ENCODE measurements at places on chromosomes 5 and 9.

DNA sequence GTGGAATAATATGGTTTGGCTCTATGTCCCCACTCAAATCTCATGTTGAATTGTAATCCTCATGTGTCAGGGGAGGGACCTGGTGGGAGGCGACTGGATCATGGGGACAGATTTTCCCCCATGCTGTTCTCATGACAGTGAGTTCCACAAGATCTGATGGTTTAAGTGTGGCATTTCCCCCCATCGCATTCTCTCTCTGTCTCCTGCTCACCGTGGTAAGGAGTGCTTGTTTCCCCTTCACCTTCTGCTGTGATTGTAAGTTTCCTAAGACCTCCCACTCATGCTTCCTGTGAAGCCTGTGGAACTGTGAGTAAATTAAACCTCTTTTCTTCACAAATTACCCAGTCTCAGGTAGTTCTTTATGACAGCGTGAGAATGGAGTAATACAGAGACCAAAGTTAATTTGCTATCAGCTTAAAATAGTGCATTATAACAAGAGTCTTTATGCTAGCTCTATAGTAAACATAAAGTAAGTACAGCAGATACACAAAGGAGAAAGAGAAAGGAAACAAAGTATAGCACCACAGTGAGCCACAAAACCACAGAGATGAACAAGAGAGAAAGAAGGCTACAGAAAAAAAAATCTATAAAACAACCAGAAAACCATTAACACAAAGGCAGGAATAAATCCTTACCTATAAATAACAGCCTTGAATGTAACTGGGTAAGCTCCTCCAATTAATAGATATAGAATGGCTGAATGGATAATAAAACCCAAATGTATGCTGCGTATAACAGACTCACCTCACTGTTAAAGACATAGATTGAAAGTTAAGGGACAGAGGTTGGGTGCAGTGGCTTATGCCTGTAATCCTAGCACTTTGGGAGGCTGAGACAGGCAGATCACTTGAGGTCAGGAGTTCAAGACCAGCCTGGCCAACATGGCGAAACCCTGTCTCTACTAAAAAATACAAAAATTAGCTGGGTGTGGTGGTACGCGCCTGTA, 39.7 kb downstream of the RAPGEF6 start:
- no peak for DNase-seq

GRCh38 chr5:133663397-133664054, 51.2 kb upstream of the FSTL4 start:
- no peak for DNase-seq

DNA sequence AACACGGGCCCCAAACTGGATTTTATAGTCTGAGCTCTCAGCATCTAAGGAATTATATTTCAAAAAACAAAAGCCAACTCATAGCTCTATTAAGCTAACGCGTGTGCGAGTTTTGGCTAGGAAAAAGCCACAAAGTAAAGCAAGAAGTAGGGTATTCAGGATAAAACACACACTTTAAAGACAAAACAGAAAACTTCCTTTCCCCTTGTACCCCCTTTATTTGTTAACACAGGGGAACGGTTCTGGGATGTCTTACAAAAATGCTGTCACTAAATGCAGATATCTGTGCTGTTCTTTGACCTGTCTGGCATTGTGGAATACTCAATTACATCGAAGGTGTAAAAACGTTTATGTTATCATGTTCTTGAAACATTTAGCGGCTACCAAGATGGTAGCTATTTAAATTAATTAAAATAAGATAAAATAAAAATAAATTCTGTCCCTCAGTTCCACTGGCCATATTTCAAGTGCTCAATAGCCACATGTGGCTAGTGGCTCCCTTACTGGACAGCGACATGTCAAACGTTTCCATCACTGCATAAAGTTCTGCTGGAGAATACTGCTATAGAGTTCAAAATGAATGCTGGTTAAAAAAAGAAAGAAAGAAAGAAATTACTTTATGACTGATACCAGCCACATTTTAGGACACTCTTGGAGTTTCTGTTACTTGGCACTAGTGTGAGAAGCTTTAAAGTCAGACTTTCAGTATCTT, 7.2 kb upstream of the MEF2C start:
- DNase-seq, result no peak

DNA sequence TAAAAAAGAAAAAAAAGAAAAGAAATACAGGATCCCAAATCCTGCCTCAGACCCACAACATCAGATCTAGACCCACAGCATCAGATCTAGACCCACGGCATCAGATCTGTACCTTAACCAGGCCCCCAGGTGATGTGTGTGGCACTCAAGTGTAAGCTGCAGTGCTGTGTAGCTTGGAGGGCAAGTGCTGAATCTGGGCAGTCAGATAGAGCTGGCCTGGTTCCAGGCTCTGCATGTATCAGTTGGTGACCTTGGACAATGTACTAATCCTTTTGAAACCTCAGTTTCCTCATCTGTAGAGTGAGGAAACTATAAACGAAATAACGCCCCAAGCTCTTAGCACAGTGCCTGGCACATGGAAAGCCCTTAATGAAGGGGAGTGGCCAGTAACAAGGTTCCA, 16.7 kb downstream of the COL15A1 start:
- no peak for DNase-seq

DNA sequence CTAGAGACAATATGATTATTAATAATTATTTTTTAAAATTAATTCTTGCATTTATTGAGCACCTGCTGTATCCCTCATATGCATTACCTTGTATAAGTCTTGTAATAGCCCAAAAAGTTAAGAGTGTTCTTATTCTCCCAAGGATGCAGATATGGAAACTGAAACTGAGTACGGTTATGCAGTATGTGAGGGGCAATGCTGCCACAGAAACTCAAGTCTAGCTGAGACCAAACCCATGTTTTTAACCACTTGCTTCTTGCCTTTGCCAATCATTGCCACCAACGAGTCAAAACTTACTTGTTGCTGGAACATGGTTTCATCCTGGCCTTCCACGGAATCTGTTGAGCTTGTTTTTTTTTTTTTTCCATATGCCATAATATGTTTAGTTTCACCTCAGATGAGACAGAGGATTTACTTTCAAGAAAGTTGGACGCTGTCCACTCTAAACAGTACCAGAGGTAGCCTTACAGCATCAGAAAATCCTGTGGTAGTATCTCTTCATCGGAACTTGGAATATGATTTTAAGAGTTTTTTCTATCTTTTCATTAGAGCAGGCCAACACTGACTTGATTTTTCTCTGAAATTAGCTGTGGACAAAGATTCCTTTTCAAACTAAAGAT, 27.9 kb downstream of the DOCK8 start:
- no peak for DNase-seq

DNA sequence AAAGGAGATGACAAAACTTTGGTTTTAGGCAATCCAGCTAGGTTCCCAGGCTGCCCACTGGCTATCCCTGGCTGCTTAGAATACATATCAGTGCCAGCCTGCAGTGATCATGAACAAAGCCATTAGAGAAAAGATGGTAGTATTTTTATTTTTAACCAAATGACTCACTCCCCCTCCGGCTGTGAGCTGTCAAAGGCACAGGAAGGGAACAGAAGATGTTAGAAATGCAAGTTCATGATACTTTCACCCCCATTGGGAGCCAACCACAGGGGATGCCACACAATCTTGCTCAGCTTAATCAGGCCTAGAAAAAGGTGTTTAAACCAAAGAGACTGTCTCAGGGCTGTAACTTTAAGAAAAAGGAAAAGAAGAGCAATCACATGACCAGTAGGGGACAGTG, 70.3 kb upstream of the ASTN2 start:
- DNase-seq, result no peak

DNA sequence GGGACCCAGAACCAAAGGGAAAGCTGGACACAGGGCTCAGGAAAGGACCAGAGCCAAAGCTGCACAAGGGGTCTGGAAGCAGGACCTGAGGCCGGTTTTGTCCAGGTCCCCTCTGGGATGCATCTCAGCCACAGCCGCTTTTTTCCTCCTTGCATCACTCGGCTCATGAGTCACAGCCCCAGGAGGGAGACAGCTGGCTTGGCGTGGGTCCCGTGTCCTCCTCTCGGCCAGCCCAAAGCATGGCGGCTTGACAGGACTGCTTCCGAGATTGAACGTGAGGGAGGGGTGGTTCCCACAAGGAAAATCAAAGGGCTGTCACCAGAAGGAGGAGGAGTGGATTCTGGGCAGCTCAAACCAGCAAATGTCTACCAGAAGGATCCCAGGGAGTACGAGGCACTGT, 56.7 kb upstream of the CPLX2 start:
- peak; percentile 64 for DNase-seq

DNA sequence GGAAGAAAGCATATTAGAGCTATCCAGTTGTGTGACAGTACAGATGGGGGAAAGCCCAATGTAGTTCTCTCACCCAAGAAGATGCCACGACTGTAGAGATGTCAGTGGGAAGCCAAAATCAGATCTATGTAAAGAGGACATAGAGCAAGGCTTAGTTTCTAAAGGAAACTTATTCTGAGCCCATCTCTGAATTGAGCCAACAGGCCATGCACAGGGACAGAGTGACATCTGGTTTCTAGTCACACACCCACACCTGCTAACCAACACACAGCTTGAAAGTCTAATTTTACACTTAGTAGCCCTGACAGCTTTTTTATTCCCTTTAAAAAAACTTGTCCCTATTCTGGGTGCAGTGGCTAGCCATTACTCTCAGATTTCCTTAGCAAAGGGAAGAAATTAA, 22.3 kb downstream of the PRELID2 start:
- no peak for DNase-seq

- DNase-seq, result no peak
Observed at GRCh38 chr9:105697871-105698270, 3.5 kb downstream of the TMEM38B start.

DNA sequence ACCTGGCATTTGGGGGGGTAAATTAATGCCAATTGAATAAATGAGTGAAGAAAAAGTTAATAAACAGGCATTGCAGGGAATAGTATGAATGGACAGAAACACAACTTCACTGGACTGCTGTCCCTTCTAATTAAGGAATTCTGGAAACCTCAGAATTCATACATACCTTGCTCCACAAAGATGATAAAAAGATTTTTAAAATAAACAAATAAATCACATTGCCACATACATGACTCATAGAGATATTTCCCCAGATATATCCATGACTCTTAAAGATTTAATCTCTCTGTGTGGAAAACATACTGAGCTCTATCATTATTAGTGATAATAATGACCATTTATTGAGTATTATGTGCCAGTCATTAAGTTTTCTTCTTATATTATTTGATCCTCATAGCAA, 469.0 kb upstream of the MEF2C start:
- no peak for DNase-seq

DNA sequence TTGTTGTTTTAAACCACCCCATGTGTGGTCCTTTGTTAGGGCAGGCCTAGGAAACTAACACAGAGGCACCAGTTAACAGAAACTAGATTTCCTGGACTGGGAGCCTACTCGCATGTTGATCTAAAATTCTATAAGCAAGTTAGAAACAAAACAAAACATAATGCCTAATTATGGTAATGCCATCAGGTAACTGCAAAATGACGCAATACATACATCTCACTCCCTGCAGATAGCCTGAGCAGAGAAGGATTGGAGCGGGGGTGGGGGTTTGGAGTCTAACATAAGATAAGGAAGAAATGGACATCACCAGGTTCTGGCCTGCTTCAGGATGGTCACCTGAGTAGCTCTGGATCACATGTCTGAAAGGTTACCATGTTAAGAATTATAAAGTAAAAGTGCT, 113.4 kb upstream of the CTSL start:
- no peak for DNase-seq

GRCh38 chr9:111957856-111958631, 61.4 kb downstream of the UGCG start:
- no peak for DNase-seq

DNA sequence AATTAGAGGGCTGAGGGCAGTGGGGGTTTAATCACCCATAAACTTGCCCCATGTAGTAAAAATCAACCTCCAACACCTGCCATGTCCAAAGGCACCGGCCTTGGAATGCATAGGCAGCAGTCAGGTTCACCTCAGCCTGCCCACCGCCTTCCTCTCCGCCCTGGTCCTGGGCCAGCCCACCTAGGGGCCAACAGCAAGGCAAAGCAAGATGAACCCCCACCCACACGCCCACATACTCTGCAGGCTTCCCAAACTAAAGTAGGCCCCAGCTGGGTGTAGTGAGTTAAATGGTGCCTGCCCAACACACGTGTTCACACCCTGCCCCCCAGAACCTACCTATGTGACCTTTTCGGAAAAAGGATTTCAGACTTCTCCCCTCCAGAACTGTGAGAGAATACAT, 92.9 kb upstream of the RAI14 start:
- DNase-seq, result no peak

GRCh38 chr5:173745557-173745956, 129.1 kb upstream of the BOD1 start:
- DNase-seq, result no peak

GRCh38 chr5:149881874-149882273, 62.7 kb downstream of the PDE6A start:
- DNase-seq, result no peak

- no peak for DNase-seq
Observed at GRCh38 chr9:99690573-99690972, 131.1 kb upstream of the NR4A3 start.

DNA sequence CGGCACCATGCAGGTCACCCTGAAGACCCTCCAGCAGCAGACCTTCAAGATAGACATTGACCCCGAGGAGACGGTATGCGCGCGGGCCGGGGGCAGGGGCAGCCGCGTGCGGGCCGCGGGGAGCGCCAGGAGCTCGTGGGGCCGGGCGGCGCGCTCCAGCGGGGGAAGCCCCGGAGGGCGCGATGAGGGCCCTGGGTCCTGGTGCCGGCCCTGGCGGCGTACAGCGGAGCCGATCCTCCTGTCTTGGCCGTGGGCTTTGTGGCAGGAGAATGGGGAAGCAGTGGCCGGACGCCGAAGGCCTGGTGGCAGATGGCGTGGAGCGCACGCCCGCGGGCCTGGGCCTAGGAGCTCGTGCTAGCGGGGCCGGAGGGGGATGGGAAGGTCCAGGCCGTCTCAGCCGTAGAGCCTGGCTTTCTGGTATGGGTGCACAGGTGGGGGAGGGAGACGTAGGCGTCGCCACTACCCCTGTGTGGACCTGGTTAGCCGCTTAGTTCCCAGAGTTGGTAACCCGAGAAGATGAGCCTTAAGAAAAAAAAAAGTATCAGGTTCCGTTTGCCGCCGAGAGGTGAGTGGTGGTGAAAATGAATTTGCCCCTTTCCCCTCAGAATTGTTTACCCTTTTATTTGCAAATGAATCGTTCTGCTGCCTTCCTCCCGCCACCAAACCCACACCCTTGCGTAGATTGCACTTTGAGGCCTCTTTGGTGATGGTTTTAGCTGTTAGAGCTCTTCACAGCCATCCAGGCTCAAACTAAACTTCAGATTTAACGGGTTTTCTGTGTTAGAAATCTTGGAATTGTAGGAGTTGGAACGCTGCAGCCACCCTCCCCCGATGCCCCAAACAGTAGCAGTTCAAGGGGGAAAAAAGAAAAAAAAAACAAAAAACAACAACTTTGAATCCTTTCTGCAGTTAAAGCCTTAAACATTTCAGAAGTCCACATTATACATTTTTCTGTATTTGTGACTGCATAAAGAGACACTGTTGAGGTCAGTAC, 841 bp downstream of the RAD23B start:
- peak; percentile 51 for DNase-seq

DNA sequence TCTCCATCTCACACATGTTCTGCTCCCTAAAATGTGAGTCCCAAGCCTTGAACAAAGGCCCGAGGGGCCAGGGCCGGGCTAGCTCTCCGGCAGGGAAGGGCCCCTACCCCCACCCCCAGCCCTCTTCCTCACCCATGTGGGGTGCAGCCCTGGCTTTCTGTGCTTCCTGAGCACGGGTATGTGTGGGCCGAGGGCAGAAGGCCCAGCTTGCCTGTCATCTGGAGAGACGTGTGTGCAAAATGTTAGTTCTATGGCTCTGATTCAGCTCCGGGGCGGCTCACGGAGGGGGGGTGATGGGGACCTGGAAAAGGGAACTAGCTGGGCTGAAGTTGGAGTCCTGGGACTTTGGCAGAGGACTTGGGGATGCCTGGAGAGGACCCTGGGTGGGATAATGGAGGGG, 90.3 kb upstream of the ARAP3 start:
- DNase-seq, result no peak
